NCI-H345 (cell line): ENCODE measurements at places on chromosomes 5 and 9.

- DNase-seq, result no peak
Measured at GRCh38 chr5:53373451-53374158, 106.8 kb upstream of the FST start.

- peak; percentile 71 for DNase-seq
Measured at GRCh38 chr9:13443346-13444244, 164.1 kb upstream of the MPDZ start.

GRCh38 chr9:88604836-88605511 lies 70.0 kb downstream of the NXNL2 start:
- no peak for DNase-seq

DNA sequence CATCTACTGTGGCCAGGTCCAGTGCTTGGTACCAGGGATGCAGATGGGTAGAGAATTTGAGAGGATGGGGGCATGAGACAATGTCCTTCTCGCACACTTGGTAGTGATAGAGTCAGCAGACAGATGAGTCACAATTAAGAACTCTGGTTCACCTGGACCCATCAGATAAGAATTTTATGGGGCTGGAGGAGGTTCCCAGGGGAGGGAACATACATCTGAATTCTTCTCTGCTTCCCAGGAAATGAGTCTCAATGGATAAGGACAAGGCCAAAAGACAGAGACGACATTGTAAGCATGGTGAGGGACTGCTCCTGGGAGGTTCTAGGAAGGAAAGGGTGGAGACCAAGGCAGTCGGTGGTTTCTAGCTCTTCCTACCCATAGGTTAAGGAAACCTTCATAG lies 5.3 kb downstream of the SLC4A9 start:
- no peak for DNase-seq

DNA sequence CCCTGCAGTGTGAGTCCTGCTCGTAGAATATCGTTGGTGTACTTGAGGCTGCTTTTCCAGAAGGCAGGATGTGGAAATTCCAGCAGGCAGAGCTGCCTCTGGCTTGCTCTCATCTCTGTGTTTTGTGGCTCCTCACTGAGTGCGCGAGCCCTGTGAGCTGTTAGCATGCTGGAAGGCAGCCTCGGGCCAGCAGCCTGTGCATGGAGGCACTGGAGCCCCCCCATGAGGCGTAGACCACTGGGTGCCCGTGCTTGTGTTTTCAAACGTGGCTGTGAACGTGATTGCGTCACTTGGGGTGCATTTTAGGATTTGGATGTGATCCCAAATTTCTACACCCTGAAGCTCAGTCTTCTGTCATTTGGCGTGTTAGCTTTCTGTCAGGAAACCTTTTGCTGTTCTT lies 3.2 kb downstream of the WDR5 start:
- no peak for DNase-seq
